ENCODE measurements at places on chromosomes 7 and 10.

GRCh38 chr10:63157845-63158624 is 24.9 kb downstream of the NRBF2 start:
- DNase-seq: no peak

DNA sequence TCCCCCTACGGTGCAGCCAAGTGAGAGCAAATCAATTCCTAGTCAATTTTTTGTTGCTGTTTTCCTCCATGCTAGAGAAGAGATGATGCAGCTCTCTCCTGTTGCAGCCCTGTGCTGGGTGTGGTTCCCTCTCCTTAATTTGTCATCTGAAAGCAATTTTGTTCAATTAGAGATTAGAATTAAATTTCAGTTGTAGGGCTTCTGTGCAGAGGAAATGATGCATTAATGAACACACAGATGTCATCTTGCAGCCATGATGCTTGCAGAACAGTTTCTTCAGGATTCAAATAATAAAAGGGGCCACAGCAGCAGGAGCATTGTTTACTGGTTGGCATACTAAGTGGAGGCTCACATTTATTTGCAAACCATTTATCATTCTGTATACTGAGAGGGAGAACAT is 266.0 kb downstream of the AUTS2 start:
- DNase-seq: no peak

GRCh38 chr10:15485684-15486316 is 114.7 kb upstream of the FAM171A1 start:
- DNase-seq: no peak

GRCh38 chr10:44888886-44889285 is 22.3 kb upstream of the TMEM72 start:
- DNase-seq: no peak

DNA sequence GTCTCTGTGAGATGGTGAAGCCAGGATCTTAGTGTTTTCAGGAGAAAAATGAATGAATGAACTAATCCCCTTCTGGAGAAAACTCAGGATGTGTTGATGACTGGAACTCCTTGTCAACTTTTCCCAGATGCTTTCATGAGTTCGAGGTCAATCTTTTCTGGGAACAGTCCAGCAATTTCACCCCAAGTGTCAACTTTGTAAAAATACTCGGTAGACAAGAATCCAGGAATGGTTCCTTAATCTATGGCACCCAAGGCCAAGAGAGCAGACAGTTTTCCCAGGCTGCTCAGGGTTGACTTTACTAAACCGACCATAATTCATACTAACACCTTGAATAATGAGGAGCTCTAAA is 31.1 kb upstream of the LYZL1 start:
- no peak for DNase-seq

GRCh38 chr10:77163670-77164348 is 473.8 kb downstream of the KCNMA1 start:
- no peak for DNase-seq

DNA sequence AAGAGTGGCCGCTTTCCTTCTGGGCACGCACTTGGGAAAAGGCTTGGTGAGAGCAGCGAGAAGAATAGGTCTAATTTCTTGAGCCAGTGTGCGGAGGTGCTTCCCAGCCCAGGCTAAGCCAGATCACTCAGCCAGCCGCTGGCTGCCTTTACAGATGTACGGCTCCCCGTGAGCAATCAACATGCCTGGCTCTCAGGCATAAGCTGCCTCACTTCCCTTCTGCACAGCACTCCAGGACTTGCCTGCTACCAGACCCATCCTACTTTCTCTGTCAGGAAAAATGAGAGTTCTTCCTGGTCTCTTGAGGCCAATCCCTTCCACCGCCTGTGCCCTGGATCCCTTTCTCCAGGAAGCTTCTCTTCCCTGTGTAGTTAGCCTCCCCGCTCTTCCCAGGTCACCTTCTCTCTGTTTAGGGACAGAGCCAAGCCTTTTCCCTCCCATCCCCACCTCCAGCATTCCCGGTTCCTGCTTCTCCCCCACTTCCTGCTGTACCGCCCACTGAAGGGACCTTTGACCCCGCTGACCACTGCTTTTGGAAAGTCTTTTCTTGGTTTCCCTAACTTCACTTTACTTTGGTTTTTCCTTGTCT is 1.1 kb upstream of the ACTR3C start:
- DNase-seq: no peak

DNA sequence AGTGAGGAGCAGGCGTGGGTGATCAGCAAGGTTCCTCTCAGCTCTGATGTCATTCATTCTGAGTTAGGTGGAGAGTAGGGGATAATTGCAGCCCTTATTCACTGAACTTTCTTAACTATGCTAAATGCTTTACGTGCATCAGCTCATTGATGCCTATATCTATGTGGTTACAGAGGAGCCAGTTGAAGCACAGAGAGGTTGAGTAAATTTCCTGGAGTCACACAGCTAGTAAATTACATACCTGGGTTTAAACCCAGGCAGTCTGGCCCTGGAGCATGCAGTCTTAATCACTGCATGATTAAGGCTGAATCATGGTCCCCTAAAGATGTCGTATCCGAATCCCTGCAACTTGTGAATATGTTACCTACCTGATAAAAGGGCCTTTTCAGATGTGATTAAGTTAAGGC is 99.6 kb downstream of the GRK5 start:
- DNase-seq: no peak

GRCh38 chr10:102003541-102003940 is 52.4 kb downstream of the ARMH3 start:
- DNase-seq: no peak

- DNase-seq: no peak
These were observed 37.7 kb downstream of the RABGEF1 start for GRCh38 chr7:66778201-66778600.

GRCh38 chr7:148049068-148049467 is 541.5 kb upstream of the C7orf33 start:
- no peak for DNase-seq

DNA sequence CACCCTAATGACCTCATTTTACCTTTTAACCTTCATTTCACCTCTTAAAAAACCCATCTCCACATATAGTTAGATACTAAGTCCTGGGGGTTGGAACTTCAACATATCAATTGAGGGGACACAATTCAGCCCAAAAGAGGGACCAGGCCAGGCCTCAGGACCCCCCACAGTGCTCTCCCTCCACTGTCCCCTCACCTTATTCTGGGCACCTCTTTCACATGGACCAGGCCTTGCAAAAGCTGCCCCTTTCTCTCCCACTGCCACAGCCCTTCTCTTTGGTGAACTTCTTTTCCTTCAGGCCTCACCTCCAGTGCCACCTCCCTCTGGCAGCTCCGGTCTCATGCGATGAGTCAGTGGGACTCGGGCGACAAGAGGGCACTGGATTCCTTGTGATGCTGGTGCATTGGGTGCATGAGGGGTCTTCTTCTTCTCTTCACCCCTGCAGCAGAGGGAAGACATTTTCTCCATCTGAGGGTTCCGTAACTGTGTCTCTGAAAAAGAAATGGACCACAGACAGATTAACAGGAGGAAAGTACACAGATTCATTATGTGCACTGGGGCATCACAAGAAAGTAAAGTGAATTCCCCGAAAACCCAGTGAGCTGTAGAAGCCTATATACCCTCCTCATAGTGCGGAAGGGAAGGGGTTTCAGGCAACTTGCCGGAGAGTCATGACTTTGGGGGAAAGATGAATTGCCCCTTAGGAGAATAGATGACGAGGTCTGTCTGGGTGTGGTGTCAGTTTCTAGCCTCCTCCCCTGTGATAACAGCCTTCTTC is 288.7 kb upstream of the IGFBP3 start:
- no peak for DNase-seq

- no peak for DNase-seq
These were observed 89.3 kb upstream of the RET start for GRCh38 chr10:42987575-42987974.

GRCh38 chr7:151875942-151876898 is 695 bp downstream of the PRKAG2 start:
- no peak for DNase-seq

DNA sequence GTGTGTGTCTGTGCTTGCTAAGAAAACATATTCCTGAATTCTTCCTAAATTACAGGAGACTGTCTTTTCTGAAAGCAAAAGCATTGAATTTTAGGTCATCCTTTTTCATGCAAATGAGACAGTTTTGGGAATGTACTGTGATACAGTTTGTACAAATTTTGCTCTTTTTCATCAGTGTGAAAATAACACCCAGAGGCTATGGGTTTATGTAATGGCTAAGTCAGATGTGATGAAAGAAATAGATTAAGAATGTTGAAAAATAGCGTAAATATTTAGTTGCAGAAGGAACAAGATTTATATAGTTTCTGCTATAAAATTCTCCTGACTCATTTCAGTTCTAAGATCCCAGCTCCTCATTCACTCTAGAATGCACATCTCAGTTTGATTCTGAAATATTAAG is 24.6 kb downstream of the POM121L12 start:
- DNase-seq: no peak

DNA sequence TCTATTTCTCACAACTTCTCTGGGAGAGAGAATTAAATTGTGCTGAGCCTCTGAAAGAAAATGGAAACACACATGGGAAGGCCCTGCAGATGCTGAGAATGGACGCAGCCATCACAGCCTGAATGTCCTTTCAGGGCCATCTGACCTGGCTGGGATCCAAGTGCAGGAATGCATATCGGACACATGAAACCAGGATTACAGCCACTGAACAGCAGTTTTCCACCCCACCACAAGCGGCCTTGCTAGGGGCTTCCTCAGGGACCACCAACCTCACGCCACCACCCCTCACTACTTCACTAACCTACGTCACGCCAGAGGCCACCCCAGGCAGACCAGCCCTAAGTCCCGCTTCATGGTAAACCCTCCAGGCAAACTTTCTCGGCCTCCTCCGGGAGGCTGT is 103.3 kb downstream of the DIP2C start:
- no peak for DNase-seq

GRCh38 chr10:95569368-95569767 is 8.2 kb upstream of the SORBS1 start:
- DNase-seq: no peak

DNA sequence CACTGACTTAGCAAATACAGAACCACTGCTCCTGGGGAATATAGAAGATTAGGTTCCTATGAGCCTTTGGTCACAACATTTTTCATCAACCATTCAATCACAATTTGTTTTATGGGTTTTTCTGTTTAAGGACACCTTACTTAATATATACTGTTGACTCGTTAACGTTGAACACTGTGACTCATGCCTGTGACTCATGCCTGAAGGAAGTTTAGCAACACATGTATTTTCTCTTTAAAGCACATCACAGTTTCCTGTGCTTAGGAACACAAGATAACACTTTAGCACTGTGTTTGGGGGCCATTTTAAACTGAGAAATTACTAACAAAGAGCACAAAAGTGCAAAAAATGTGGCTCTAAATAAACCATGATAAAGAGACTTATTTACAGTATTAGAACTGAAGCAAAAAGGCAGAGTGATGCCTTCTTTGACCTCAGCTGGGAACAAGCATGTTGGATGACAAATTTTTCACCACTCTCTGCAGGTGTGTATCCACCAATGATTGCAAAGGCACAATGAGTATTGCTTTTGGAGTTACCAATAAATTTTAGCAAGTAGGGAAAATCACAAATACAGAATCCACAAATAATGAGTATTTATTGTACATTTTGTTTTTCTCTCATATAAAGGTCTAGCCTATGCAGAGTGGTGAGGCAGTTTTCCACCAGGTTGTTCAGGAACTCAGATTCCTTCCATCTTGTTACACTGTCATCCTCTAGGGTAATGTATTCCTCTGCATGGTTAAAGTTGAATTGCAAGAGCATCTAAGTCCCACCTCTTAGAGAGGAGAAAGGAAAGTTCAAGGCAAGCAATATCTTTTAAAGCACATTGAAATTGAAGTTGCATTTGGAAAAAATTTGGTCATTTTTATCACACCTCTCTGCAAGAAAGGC is 7.3 kb downstream of the FGFBP3 start:
- DNase-seq: no peak

GRCh38 chr10:49092477-49092876 is 22.8 kb downstream of the VSTM4 start:
- DNase-seq: no peak

DNA sequence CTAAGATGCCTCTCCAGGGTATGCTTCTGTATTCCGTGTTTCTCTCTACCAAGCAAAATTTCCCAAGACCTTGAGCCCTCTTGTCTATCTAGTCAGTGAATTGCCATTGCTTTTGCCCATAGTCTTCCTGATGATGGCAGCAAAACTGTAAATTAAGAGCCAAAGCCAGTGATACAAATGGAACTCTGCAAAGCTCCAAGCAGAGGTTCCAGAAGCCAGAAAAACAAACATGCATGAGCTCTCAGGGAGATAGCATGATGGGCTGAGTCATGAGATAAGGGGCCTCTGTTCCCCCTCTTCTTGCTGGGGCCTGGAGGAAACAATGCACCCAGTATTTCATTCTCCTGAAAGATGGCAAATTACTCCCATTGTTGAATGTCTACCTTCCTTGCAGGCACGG is 24.7 kb downstream of the LSMEM1 start:
- DNase-seq: no peak

DNA sequence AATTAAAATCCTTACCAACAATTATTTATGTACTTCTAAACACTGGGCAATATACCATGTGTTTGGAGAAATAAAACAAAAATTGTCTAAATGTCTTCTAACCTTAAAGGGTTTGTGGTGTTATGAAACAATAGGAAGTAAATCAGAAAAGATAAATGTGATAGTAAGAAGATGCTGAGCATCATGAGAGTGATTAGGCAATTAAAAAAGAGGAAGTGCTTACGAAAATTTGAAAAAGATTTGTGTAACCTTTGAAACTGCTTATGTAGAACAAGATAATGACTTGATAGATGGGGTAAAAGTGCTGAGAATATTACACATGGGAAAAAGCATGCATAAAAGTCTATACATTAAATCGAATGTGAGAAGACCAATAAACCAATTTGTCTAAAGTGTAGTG is 573.4 kb upstream of the CNTNAP2 start:
- no peak for DNase-seq

GRCh38 chr10:126527645-126528314 is 139.5 kb upstream of the ADAM12 start:
- DNase-seq: no peak

DNA sequence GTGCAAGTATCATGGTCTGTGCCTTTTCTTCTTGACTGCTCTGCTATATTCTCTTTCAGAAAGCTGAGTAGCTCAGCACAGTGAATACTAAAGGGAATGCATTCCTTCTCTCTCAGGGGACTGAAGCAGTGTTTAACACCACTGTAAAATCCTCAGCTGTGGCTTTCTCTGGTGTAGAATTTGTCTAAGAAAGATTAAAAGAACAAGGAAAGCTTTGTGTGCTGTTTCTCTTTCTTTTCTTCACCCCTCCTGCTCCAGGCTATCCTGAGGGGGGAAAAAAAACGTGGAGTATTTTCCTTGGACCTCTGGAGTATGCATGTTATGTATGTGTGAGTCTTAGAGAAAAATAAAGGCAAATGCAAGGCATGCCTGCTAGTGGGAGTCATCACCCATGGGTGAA is 383.9 kb downstream of the AUTS2 start:
- no peak for DNase-seq

- DNase-seq: no peak
These were observed 21.5 kb upstream of the CALD1 start for GRCh38 chr7:134757938-134758337.

GRCh38 chr10:18368682-18369081 is 228.5 kb downstream of the CACNB2 start:
- DNase-seq: no peak

DNA sequence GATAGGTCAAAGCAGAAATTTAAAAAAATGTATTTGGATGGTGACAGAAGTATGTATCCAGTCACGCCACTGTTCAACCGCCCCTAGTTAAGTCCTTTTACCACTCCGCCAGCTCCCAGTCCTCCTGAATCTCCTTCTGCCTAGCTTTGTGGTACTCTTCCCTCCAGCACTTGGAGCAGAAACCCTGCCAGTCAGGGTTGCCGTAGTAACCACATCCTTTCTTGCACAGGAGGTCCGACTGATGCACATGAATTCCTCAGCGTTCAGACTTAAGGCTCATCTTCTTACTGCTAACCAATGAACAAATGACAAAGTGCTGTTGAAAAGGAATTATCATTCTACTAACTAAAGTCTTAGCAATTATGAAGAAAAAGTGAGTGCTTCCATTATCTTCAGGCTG is 175.3 kb upstream of the KCTD7 start:
- DNase-seq: no peak
